ENCODE measurements at places on chromosomes 11 and 22.
A peak's percentile ranks its signal among the peaks of the same experiment; 100 is the strongest.

DNA sequence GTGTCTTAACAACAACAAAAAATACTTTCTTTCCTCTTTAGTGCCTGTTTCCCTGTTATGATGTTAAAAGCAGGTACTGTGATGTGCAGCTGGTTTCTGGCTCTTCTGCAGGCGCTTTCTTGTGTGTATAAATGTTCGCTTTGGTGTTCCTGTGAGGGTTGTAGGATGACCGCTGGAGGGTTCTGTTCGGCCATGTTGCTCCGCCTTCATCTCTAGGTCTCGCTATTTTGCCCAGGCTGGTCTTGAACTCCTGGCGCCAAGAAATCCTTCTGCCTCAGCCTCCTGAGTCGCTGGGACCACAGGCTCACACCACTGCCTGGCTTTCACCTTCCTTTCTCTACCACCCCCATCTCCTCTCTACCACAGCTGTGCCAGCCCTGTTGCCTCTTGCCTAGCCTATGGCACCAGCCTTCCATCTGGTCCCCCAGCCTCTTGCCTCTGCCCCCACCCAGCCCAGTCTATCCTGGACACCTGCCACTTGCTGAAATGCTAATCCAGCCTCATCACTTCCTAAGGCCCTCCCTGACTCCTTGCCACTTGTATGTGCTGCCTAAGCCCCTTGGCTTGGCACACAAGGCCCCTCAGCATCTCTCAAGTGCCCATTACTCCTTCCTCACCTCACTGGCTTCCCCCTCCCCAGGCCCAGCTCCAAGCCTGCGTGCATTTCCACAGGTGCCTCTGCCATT is 5.5 kb downstream of the LRRC74B start:
- DNase-seq: no peak

GRCh38 chr22:46604306-46604690 is 15.9 kb upstream of the GRAMD4 start:
- DNase-seq: no peak

DNA sequence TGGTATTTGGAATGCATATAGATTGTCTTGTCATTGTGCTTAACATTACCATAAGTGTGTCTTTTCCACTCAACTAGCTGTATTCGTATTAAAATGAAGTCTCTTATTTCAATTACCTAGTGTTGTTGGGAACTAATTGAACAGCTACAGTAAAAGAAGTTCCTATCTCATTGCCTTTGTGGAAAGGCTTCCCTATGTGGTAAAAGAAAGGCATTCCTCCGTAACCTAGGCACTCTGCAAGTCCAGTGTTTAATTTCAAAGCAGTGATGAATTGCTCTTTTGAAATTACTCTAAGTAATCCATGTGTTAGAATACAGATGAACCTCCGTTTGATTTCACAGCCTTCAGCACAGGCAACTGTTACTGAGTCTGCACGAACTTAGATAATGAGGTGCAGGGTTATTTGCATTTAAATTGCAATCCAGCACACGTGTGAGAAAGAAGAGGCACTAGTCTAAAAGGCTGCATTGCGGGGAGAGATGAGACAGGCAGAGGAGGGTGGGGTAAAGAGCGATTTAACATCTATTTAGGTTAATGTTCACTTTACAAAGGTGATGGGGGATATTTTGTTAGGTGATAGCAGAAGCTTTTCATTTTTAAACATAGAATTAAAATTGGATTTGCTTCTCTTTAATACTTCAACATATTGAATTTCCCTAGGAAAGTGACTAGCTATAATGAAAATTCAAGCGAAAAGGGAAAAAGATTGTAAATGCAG is 25.0 kb upstream of the CRTAM start:
- no peak for DNase-seq

DNA sequence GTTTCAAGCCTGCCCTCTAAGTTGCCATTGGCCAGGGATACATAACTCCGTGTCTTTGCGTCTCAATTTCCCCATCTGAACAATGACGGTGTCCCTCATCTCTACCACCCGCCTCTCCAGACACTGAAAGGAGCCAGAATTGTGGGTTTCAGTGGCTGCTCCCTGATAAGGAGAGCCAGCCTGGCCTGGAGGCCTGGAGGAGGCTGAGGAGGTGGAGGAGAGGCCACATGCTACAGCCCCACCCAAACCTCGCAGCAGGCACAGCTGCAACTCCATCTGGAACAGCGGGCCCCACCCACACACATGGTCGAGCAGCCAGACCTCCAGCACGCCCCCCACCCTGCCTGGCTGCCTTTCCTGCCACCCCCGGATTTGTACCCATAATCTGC is 34.4 kb upstream of the CD82 start:
- no peak for DNase-seq

DNA sequence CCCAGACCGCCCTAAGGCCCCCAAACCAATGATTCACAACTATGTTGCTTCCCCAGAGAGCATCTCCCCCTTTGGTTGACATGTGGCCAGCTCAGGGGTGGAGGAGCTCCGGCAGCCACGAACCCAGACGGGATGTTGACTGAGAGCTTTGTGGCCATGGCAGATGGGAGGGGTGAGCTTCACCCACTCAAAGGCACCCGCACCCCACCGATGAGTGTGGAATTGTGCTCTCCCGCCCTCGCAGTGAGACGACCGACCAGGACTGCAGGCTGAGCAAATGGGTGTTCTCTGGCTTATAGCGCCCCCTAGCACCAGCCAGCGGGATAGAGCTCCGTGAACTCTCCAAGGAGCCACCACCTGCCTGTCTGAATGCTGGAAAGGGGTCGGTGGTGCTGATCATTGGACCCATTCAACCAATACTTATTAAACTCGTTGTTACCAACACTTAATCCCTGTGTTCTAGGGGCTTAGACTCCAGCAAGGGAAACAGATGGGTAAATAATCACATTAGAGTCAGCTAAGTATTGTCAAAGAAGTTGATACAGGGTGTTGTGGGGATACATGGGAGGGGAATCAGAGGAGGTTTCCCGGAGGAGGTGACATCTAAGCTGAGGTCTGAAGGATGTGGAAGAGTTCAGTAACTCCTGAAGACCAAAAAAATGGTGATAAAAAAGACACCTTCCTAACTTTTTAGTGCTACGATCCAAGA is 4.5 kb upstream of the TIMP3 start:
- peak; percentile 34 for DNase-seq

DNA sequence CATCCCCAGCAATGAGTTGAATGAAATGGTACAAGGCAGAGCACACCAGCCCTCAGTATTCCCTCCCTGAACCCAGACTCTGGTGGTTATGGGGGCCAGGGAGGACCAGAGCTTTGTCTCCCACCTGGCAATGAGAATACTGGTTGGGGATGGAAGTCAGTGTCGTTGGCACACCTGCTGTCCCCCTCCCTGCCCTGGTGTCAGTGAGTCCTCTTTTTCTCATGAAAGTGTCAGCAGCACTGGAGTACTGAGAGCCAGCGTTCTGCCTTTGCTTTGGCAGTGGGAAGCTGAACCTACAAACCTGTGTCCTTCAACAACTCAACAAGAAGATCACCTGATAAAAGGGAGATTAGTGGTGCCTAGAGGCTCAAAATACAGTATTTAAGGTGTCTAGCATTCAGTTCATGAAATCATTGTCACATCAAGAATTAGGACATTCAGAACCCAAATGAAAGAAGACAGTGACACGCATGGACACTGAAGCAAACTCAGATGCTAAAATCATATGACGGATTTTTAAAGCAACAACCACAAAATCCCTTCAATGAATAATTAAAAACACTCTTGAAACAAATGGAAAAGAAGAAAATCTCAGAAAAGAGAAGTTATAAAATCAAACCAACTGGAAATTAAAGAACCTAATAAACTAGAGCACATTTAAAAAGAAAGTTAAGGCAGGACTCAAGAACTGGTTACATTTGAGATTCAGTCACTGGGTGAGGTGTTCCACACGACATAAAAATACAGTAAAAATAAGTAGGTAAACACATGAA is 77.5 kb upstream of the VPREB1 start:
- DNase-seq: no peak

GRCh38 chr11:1131033-1131911 is 26.5 kb upstream of the MUC5AC start:
- DNase-seq: no peak

- DNase-seq: no peak
Observed at GRCh38 chr22:24948356-24949202, 2.1 kb upstream of the LHFPL7 start.

Measured in CD4-positive, alpha-beta T cell (primary cell).